ENCODE measurements at places on chromosomes 6 and 20.

- DNase-seq: peak; percentile 59
These were observed 1.3 kb upstream of the VNN1 start for GRCh38 chr6:132715204-132715603.

DNA sequence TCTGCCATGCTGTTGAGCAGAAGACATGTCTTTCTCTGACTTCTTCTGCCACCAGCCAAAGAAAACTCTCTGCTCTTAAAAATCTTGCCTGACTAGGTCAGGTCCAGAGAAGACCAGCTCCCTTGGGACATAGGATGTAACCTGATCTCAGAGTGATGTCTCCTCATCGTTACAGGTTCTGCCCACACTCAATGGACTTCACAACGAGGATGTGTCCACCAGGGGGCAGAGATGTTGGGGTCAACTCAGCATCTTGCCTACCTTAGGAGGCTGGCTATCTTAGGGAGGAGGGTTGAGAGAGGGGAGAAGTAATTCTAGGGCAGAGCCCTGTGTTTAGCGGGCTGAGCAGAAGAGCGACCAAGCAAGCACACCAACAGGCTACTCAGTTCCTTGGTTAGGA is 207.6 kb upstream of the CDH4 start:
- DNase-seq: no peak

DNA sequence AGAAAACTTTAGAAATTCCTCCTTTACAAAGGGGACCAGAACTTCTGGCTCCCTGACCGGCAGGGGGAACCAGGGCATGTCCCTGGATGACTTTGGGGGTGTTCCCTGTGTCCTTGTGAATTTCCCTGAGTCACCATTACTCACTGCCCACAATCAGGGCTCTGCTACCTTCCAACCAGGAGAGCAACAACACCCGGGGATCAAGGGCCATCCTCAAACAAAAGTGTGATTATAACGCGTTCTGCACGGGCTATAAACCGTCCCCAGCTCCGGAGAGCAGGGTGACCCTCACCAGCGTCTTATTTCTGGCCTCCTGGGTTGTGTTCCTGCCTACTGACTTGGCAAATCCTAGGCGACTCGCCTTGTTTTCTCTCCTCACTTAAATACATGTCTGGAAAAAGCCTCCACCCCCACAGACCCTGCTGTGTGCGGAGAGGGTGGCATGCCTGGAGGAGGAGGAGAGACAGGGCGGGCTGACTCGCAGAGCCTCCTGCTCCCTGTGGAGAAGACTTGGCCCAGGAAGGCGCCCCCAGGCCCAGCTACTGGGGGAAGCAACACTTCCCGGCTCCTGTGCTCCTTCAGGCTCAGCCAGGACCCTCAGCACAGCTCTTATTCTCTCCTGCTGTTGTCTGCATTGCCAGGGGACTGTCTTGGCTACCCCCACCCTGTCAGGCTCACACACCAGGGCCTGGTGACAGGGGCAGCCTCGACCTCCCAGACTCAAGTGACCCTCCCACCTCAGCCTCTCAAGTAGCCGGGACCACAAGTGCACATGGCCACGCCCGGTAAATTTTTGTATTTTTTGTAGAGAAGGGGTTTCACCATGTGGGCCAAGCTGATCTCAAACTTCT is 54.1 kb downstream of the FGD2 start:
- DNase-seq: no peak

GRCh38 chr6:142846883-142847287 is 98.1 kb downstream of the HIVEP2 start:
- DNase-seq: no peak

- DNase-seq: no peak
These were observed 560.8 kb downstream of the CD109 start for GRCh38 chr6:74256781-74257180.

- no peak for DNase-seq
These were observed 16.3 kb downstream of the ACSS2 start for GRCh38 chr20:34892671-34893070.

DNA sequence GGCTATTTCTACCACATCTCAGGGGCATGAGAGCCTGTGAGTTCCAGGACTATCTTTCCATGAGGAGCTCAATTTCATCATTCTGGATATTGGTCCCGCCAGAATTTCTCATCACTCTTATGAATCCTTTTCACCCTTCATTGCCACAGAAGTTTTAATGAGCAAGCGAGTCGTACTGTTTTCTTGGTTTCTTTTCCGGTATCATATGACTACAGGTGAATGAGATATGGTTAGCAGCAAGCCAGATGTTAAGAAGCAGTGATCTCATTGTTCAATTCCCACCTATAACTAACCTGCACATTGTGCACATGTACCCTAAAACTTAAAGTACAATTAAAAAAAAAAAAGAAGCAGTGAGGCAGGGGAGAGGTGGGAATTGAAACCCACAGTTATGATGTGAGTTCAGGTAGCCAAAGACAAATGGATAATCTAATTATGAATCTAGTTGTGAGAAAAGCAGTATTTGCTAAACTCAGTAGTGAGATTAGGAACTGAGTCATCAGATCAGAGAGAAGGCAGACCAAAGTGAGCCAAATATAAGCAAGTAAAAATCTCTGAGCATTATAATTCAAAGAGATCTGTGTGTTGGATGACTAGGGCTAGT is 78.0 kb upstream of the ELOVL5 start:
- no peak for DNase-seq

DNA sequence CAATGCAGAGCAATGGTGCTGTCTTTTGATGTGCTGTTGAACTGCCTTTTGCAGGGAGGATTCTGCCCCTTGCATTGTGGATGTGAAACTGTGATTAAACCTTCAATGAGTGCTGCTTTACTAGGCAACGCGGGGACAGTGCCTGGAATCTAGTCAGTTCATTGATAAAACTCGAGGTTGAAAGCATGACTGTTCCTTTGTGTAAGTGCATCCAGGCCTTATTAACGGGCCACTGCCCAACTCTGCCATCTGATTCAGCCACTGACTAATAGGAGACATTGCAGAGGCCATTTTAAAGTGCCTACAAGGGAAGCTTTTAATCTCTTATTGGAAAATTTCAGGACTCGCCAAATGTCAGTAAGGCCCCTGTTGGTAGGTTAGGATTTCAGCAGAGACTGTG is 49.3 kb downstream of the SLC35F1 start:
- peak; percentile 21 for DNase-seq

DNA sequence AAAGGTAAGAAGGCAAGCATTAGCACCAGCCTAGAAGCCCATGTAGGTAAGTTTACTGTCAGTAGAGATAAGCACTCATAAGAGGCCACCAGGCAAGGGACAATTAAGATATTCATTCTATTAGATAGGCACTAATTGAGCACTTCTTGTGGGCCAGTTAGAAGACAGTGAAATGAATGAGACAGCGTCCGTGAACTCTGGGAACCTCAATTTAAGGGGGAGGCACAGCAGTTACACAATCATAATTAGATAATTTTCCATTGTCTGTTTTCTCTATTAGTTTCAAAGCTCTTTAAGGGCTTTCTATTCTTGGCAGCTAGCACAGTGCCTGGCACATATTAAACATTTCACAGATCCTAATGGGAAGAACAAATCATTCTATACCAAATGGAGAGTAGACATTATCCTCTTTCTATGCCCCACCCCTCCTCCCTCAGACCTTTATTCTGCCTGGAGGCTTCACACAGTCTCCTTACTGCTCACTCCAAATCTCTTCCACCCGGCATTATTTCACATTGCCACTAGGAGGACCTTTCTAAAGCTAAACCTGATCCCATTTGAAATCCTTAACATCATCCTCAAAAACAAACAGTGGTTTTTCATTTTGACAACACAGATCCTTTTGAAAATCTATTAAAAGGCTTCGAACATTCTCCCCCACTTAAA is 529.6 kb downstream of the ADGRB3 start:
- DNase-seq: no peak

GRCh38 chr6:403659-404655 is 12.4 kb downstream of the IRF4 start:
- no peak for DNase-seq

DNA sequence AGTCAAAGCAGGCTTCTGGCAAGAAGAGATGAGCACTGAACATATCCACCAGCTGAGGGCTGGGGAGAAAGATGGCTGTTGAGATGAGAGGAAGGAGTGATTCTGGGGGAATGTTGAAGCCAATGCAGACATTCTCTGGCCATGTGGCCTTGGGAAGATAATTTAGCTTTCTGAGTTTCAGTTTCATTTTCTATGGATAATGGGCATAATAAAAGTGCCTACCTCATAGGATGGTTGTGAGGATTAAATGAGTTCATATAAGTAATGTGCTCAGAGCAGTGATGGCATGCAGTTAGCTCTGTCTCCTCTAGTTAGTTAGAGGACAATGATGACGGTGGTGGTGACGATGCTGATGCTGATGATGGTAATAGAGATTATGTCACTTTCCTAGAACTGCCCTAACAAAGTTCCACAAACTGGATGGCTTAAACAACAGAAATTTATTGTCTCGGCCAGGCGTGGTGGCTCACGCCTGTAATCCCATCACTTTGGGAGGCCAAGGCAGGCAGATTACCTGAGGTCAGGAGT is 18.5 kb upstream of the KCNK5 start:
- DNase-seq: no peak

DNA sequence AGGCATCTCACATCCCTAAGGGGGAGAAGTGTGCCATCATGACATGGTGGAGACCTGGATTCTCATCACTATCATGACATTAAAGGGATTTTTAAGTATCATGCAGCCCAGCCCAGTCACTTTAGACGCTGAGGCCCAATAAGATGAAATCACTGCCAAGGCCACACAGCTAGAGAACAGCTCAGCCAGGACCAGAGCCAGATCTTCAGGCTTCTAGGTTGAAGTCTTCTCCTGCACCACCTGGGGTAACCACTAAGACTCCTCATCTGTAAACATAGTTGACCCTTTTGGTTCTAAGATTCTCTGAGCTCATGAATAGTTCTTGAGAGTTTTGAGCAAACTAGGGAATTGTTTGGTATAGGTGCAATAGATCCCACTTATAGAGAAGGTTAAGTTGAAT is 125.1 kb downstream of the TCP11 start:
- DNase-seq: no peak
